PC-3 (cell line): ENCODE measurements at places on chromosomes 3 and 15. TPM values are rescaled to one million over a fixed set of nuclear protein-coding genes. Genes with fewer than 3 reads are reported as not detected.

GRCh38 chr3:126931806-126932187, 51.1 kb upstream of the PLXNA1 start:
- no peak for DNase-seq

GRCh38 chr3:194890091-194890490, 204.4 kb downstream of the FAM43A start:
- no peak for DNase-seq

GRCh38 chr15:67967871-67968431, 86.2 kb upstream of the PIAS1 start:
- DNase-seq: no peak

GRCh38 chr15:40340740-40341400, at the start of gene CCDC9B:
TSS of gene CCDC9B (minus strand) at chr15:40340939. CDS start at chr15:40340819, 120 bp downstream.
- DNase-seq: peak; percentile 93

DNA sequence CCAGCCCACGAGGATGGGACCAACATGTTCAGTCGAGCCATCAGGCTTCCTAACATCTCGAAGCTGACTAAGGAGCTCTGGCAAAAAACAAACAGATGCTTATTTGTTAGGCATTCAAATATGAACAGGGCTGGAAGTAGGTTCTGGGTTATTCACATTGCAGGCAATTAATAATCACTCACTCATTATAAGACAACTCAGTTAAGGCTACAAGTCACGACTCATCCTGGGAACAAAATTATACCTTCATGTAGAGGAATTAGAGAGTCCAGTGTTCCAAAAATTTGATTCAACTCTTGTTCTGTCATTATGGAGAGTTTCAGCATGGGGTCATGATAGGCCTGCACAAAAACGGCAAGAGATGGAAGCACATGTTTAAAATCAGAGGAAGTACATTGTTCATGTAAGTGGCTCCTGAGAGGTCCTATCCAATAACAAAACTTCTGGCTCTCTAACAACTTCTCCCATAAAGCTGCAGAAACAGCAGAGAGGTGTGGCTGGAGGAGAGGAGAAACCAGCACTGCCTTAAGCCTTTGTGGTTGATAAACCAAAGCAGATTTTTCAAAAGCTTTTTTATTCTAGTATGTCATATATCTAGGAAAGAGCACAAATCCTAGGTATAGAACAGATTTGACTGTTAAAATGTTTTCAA, 50.6 kb downstream of the ARHGEF3 start:
- no peak for DNase-seq

Gene CEP70
- total RNA-seq: 11.3 and 16.7 TPM in 2 replicates

Gene UBA3
- total RNA-seq: 27.5 and 40.2 TPM in 2 replicates

- peak; percentile 65 for DNase-seq
These were observed 82.3 kb downstream of the LPP start for GRCh38 chr3:188236271-188236670.

Gene HACD3
- 53.0 and 64.9 TPM in 2 replicates for total RNA-seq

Gene PXK
- total RNA-seq: 11.1 and 14.5 TPM in 2 replicates

Gene TTLL13
- not detected in 2 replicates for total RNA-seq

- no peak for DNase-seq
These were observed 53.6 kb upstream of the CGNL1 start for GRCh38 chr15:57322602-57323250.

GRCh38 chr15:47400603-47401002, 316.7 kb upstream of the SEMA6D start:
- DNase-seq: no peak

Gene AGBL1
- not detected in 2 replicates for total RNA-seq

- no peak for DNase-seq
These were observed 196.7 kb downstream of the PDE8A start for GRCh38 chr15:85178308-85178707.

- DNase-seq: no peak
These were observed 30.7 kb upstream of the USP3 start for GRCh38 chr15:63473749-63473998.

Gene RNF168
- 12.8 and 13.8 TPM in 2 replicates for total RNA-seq

- DNase-seq: peak; percentile 96
These were observed 437.7 kb downstream of the RAP2B start for GRCh38 chr3:153599685-153600084.

Gene KLF13
- total RNA-seq: 10.1 and 11.4 TPM in 2 replicates

Gene ROBO1
- 35.5 and 46.2 TPM in 2 replicates for total RNA-seq

Gene SPTSSB
- 78.0 and 144 TPM in 2 replicates for total RNA-seq

GRCh38 chr3:108183181-108183580, 39.0 kb downstream of the IFT57 start:
- DNase-seq: no peak

Gene CAMK2N2
- 1.1 and 1.2 TPM in 2 replicates for total RNA-seq

DNA sequence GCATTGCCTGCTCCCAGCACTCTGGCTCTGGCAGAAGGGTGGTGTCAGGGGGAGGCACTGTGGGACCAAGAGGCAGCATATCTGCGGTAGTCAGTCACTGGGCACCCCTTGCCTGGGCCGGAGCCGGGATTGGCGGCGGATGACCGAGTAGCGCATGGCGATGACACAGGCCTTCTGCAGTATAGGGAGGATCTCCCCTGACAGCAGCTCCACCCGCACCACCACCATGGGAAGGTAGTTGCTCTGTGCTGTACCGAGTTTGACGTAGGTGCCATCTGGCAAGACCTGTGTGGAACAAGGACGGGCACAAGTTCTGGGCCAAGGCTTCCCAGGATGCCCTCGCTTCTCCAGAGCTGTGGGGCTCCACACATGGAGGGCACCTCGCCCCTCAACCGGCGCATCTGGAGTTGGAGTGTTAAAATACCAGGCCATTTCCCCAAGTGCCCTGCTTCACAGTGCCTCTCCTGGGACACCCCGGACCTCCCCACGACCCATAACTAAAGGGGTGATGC, 6.6 kb downstream of the ACOX2 start:
- DNase-seq: no peak

GRCh38 chr3:57234613-57235575, 7.4 kb downstream of the APPL1 start:
- no peak for DNase-seq

- no peak for DNase-seq
These were observed 291.2 kb upstream of the KCNMB2 start for GRCh38 chr3:178244733-178245709.

Gene MUC20
- 0.69 and 2.2 TPM in 2 replicates for total RNA-seq

- no peak for DNase-seq
These were observed 442.0 kb downstream of the MAGI1 start for GRCh38 chr3:65596571-65597225.

DNA sequence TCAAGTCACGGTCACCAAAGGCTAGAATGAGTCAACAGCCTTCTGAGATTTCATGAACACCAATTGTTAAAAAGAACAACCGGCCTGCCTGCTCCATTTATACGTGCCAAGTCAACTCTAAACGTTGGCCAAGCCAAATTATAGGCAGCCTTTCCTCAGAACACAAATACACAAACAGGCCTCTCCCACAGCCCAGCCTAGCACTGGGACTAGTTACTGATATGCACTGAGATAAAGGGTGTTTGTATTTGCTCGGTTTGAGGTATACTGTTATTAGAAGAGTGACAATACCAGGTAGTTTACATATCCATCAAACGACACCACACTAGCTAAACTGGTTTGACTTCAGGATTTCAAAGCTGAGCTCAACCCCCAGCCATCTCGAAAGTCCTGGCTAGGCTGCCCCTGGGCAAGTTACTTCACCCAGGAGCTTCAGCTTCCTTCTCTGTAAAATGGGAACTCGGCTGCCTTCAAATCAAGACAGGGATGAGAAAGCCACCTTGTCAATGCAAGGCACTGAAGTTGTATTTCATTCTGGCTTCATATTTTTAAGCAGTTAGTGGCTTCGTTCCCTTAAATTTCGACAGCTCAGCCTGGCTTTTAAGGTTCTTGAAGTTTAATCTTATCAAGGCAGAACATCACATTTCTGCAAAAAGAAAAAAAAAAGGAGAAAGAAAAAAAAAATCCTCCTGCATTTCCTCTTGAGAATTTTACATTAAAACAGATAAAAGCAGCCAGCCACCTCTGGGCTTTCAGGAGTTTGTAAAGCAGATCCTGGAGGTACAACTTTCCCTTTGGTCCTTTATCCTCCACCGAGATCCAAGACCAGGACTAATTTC, 4.0 kb downstream of the TLE3 start:
- DNase-seq: peak; percentile 89

- DNase-seq: no peak
These were observed 202.2 kb downstream of the PDZRN3 start for GRCh38 chr3:73422571-73422970.

DNA sequence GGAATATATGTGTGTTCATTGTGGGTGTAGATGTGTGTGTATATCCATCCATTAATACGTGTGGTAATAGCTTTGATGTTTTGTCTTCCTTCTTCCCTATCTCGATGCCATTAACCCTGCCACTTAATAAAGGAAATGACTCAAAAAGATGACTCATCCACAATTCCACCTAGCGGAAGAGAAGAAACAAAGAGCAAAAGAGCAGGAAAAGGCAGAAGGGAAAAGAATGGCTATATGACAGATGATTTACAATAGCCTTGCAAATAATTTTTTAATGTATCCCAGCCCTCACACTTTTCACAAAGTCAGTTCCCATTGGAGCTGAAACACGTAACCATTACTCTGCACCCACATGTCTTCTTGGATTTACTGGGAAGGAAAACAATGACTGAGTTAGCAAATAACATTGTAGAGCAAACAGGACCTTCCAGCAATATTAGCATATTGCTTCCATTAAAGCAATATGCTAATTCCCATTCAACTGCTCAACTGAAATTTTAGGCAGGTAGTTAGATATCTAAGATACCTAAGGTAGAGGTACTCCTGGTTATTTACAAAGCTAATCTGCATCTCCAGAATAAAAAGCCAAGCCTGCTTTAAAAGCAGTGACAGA, 197.2 kb downstream of the KCNAB1 start:
- peak; percentile 87 for DNase-seq

DNA sequence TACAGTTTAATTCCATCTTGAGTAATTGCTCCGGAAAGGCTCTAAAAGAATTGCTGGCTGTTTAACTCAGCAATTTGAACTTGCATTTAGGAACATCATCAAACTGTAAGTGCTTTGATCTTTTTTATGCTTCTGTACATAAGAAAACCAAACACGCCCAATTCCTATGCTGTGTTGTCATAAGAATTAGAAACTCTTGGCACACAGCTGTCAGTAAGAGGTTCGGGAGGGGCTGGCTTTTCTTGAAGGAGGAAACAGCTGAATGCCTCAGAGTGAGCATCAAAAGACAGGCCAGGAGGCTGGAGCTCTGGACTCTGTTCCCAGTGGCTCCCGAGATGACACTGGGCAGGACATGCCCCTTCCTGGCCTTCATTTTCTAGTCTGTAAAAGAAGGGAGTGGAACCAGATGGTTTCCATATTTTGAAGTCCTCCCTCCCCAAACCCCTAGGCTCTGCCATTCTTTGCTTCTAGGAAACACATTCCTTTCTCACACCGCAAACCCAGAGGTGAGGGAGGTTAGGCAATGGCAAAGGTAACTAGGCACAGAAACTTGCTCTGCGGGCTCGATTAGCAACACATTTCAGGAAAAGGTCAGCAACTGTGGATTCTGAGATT, 73.7 kb upstream of the DLG1 start:
- peak; percentile 98 for DNase-seq

DNA sequence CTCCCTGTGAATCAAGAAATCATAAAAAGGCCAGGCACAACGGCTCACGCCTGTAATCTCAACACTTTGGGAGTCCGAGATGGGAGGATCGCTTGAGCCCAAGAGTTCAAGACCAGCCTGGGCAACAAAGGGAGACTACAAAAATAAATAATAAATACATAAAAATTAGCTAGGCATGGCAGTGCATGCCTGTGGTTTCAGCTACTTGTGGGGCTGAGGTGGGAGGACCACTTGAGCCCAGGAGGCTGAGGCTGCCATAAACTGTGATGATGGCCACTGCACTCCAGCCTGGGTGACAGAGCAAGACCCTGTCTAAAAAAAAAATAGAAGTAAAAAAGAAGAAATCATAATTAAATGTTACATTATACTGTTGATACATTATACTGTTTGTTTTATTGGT, 28.0 kb upstream of the DCUN1D1 start:
- no peak for DNase-seq

Gene SLC22A14
- total RNA-seq: 0.07 TPM in 1 of 2 replicates, not detected in the other

GRCh38 chr3:25903371-25904129, 113.7 kb downstream of the OXSM start:
- DNase-seq: no peak

- DNase-seq: no peak
These were observed 80.8 kb downstream of the RFTN1 start for GRCh38 chr3:16432714-16433113.

- DNase-seq: no peak
These were observed 33.6 kb downstream of the ZNF280D start for GRCh38 chr15:56699743-56700142.

- DNase-seq: peak; percentile 78
These were observed 15.6 kb upstream of the MAGEF1 start for GRCh38 chr3:184727357-184728009.

GRCh38 chr3:69741032-69741767, 1.9 kb downstream of the MITF start:
- no peak for DNase-seq

- no peak for DNase-seq
These were observed 228.8 kb upstream of the LYSMD4 start for GRCh38 chr15:99962006-99962561.

Gene CELF6
- not detected in 2 replicates for total RNA-seq

GRCh38 chr3:52240059-52240885, 1.3 kb upstream of the TWF2 start:
- peak; percentile 75 for DNase-seq

DNA sequence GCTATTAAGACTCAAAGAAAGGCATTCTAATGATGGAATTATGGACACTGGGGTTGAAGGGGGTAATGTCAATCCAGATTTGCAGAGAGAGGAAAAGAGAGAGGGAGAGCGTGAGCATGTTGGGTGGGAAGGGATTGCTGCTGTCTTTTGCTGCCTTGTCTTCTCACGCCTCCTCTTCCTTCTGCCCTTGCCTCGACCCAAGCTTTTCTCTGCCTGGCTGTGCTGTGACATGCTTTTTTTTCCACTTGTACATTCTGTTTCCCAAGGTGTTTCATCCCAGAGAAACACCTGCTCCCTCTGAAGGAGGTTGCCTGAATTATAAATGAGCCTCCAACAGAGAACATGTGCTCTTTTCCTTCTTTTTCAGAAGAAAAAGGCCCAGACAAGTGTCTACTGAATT, 80.3 kb downstream of the BDH1 start:
- DNase-seq: no peak

DNA sequence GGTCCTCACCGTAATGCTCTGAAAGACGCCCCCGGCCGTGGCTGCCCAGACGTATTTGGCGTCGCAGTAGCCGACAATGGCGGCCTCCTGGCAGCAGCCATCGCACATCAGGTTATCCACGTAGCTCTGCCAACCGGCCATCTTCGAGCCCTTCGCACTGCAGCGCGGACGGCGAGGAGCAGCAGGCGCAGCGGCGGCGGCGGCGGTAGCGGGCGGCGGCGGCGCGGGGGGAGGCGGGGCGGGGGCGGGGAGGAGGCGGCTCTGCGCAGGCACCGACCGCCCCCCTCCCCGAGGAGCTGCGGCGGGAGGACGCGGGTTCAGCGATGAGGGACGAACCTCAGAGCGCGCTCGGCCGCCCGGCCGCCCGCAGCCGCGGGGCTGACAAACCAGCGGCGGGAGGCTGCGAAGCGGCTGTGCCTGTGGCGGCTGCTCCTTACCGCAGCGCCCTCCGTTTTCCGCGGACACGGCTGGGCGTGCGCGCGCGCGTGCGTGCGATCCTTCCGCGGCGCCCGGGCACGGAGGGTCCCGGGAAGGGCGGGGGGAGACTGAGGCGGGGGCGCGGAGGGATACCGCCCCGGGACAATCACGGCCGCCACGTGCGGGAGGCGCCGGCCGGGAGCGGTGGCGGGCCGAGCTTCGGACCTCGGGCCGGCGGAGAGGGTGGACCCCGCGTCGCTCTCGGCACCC, at the start of gene PFN2:
PFN2 (minus strand) TSS at position 180 of the 687 bp plus-strand sequence; CDS start at position 141, 39 bp downstream.
- peak; percentile 72 for DNase-seq
